A549 treated with GW870086 at 1 μM for 4 hours (cell line): ENCODE measurements at places on chromosomes 13 and 19. TPM values are rescaled to one million over a fixed set of nuclear protein-coding genes. Genes with fewer than 3 reads are reported as not detected.

The CFD gene
- total RNA-seq = 11.2 to 22.1 TPM (median 21.4 TPM) in 5 replicates

The ITGBL1 gene
- total RNA-seq = 1.4 to 1.8 TPM (median 1.7 TPM) in 5 replicates

The TBXA2R gene
- total RNA-seq = 0.74 to 1.2 TPM (median 0.99 TPM) in 5 replicates

The S1PR5 gene
- 1.2 to 2.2 TPM (median 1.9 TPM) in 5 replicates for total RNA-seq

The RDH8 gene
- 0.14 to 0.31 TPM (median 0.28 TPM) in 4 of 5 replicates, not detected in the other for total RNA-seq

The APC2 gene
- total RNA-seq = 1.1 to 2.3 TPM (median 2.0 TPM) in 5 replicates

The IRGC gene
- not detected in 5 replicates for total RNA-seq

The SCN1B gene
- total RNA-seq = 15.3 to 20.9 TPM (median 20.5 TPM) in 5 replicates

The TNFSF9 gene
- 3.9 to 8.1 TPM (median 5.7 TPM) in 5 replicates for total RNA-seq

The ZNF653 gene
- total RNA-seq = 3.6 to 6.0 TPM (median 4.2 TPM) in 5 replicates

The ZNF550 gene
- 3.0 to 4.3 TPM (median 3.8 TPM) in 5 replicates for total RNA-seq

The TJP3 gene
- 0.49 to 1.3 TPM (median 0.90 TPM) in 5 replicates for total RNA-seq

The HSD17B14 gene
- 12.3 to 16.2 TPM (median 13.0 TPM) in 5 replicates for total RNA-seq

The CYP2F1 gene
- not detected in 5 replicates for total RNA-seq

The GPR183 gene
- total RNA-seq = not detected in 5 replicates

The TTC9B gene
- 0.29 to 0.62 TPM (median 0.48 TPM) in 5 replicates for total RNA-seq

The OR7A10 gene
- not detected in 5 replicates for total RNA-seq
